Effector CD8-positive, alpha-beta T cell (primary cell): ENCODE measurements at places on chromosomes 12 and 14.
A peak's percentile ranks its signal among the peaks of the same experiment; 100 is the strongest.

GRCh38 chr12:26563552-26563951 lies 269.4 kb downstream of the ITPR2 start:
- no peak for DNase-seq

GRCh38 chr12:64400041-64400440 lies 4.2 kb upstream of the XPOT start:
- no peak for DNase-seq

DNA sequence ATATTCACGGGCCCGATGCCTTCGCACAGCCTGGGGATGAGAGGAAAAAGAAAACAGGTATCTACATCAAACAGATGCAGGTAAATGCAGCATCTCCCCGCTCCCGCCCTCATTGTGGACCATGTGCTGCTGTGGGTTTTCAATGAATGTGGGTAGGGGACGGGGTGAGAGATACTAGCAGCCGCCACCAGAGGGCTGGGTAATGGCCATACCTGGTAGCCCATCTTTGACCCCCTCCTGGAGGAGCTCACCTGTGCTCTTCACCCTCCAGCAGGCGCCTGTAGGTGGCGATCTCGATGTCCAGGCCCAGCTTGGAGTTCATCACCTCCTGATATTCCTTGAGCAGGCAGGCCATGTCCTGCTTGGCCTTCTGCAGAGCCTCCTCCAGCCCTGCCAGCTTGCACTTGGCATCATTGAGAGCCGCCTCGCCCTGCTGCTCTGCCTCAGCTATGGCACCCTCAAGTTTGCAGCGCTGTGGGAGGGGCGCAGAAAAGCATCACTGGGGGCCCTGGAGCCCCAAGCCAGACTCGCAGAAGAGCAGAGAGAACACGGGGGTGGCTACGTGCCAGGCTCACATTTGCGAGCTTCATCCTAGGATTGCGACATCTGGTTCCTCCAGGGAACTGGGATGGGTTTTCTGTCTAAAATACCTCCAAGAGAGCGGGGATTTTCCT lies 10.2 kb downstream of the KRT82 start:
- no peak for DNase-seq

GRCh38 chr12:130462558-130463274 lies 125.0 kb downstream of the PIWIL1 start:
- DNase-seq: no peak

DNA sequence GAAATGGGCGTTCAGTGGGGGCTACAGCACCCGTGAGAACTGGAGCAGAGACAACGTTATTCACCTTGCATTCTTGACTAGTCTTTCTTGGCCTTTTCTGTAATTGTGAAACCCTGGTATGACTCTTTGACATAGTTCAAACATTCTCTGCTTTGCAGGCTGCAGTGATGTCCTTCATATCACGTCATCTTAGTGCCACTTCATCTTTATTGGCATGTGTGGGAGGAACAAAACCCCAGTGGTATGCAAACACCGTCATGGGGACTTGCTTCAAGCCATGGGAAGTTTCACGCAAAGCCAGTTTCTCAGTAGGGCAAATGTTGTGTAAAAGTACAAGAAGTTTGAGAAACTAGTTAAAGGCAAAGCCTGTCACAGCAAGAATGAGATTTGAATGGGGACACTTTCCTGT lies 20.2 kb upstream of the DUSP16 start:
- DNase-seq: no peak

- DNase-seq: no peak
Observed at GRCh38 chr12:104121001-104121400, 17.0 kb downstream of the NFYB start.

GRCh38 chr12:6810758-6811157 lies 10.9 kb upstream of the GPR162 start:
- DNase-seq: no peak

GRCh38 chr14:42428996-42429395 lies 822.3 kb downstream of the LRFN5 start:
- no peak for DNase-seq

DNA sequence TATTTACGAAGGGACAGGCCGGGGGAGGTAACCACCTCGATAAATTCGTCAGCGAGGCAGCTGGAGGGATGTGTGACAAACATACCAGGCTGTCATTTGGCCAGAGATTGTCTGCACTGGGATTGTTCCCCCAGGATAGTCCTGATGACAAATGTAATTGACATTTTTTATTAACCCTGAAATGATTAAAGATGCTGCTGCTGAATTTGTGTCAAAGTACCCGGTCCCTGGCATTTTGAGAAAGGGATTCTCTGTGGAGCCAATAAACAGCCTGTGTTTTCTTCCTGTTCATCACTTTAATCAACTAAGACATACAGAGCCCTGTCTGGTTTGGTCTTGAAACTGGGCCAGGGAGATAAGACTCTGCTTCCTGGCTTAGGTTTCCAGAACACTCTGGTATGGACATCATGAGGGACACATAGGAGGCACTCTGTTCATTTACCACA lies 117.6 kb downstream of the SLC25A47 start:
- DNase-seq: no peak

DNA sequence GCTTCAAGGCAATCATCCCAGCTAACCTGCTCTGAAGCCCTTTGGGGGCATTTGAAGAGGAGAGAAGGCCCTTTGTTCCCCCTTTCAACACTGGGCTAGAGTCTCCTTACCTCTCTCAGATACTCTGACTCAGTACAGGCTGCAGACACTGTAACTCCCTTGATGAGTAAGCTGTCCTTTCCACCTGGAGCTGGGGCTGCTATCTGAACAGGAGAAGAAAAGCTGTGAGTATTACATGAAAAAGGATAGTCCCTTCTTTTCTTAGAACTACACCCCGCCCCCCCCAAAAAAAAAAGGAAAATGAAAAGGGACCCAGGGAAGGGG lies 186.6 kb upstream of the PLEKHG7 start:
- DNase-seq: no peak

- DNase-seq: no peak
Observed at GRCh38 chr14:103463851-103464250, 58.8 kb downstream of the CKB start.

DNA sequence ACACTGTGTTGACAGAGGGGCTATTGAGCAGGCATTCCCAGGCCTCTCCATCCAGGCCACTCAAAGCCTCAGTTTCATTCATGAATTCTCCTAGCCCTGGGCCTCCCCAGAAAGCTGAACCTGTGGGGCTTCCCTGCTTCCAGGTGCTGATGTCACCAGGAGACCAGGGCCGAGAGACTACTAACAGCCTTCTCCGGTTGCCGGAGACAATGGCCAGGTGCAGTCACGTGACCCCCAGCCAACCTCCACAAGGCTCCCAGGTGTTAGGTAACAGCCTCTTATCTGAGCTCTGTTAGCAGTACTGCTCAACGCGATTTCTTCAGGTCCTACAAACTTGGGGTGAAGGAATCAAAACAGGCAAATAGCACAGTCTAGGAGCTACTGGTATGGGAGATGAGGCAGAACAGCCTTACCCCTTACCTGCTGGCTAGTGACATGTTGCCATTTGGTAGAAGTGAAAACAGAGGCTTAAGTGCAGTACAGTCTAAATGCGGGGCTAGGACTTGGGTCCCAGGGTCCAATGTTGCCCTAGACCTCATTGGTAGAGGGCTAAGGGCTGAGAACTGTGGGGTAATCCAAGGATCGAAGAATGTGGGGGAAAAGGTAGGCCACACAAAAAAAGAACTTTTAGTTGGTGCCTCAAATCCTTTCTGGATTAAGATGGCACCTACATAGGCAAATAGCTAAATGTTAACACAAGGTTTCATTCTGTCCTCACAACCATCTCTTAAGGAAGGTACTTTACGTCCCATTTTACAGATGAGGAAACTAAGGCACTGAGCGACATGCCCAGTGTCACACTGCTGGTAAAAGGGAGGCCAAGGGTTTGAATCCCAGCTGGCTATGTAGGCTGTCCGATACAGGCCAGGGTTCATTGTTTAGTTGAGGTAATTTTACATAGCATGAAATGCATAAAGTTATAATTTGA lies 3.8 kb downstream of the CCDC88C start:
- DNase-seq: peak; percentile 28

DNA sequence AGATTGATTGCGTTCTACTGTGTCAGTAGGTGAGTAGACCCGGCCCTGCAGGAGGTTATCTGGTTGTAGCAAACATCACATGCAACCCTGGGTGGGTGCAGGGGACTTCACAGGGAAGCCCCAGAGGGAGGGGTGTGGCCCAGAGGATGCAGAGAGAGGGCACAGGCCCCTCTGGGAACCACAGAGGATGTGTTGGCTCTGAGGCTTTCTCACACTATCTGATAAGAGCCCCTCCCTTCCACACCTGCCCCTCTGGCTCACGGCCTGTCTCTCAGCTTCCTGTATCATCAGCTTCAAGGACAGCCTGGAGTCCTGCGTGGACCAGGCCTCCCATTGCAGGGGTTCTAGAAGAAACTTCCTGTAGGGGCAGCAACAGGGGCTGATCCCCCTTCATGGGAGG lies 101.9 kb downstream of the RIN3 start:
- DNase-seq: peak; percentile 47

DNA sequence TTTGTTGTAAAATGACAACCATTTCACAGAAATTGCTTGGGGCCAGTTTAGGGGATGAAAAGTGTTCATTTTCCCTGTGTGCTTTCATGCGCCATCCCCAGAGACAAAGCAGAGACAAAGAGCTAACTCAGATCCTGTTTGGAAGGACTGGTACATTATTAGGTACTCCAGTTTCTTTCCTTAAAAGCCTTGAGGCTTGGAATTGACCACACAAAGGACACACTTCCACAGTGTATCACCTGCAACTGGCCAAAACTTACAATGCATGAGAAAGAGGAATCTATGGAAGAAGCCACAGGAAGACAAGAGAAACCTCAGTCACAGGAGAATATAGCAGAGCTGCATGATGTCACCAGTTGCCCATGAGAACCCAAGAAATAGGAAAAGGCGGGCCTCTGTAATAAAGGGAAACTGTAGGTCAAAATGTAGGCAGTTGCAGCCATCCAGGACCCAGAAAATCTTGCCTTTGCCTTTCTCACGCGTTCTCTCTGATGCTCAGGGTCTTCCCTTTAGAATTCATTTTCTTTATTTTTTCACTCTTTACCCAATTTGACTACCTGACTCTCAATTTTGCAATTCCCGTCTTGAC lies 339.0 kb downstream of the RMST start:
- DNase-seq: no peak

DNA sequence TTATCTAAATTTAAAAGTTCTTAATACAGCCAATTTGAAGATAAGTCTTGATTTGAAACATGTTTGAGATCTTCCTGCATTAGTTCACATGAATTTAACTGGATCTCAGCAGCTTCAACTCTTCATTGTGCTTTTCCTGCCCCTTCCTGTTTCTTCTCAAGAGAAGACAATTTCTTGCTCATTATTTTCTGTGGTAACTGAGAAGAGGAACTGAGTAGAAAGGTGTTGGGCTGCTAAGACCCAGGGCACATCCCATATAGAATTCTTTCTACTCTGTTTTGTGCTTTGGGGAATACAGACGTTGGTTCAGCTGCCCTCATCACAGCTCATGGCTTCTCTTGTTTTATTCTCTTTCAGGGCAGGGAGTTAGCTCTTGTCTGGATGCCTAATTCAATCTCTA lies 110.2 kb downstream of the SNAPC1 start:
- DNase-seq: no peak

- DNase-seq: no peak
Observed at GRCh38 chr12:44162961-44163360, 327.1 kb downstream of the TMEM117 start.

DNA sequence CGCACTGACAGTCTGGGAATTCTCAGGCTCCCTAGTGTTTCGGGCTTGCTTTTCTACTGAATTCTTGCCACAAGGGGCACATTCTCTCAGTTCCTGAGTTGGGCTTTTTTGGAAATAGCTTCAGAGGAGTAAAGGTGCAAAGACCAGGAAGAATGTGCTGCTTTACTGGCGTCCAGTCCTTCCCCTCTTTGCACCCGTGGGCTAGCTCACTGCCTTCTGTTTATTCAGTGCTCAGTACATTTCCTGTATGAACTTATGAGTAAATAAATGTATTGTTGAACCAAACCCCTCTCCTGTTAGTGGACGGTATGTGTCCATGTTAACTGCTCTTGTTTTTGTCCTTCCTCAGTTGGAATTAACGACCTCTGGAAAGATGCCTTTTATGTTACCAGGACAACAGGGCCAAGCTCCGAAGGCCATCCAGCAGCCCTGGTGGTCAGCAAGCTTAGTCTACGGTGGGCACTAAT lies 24.0 kb downstream of the GSG1 start:
- DNase-seq: no peak

DNA sequence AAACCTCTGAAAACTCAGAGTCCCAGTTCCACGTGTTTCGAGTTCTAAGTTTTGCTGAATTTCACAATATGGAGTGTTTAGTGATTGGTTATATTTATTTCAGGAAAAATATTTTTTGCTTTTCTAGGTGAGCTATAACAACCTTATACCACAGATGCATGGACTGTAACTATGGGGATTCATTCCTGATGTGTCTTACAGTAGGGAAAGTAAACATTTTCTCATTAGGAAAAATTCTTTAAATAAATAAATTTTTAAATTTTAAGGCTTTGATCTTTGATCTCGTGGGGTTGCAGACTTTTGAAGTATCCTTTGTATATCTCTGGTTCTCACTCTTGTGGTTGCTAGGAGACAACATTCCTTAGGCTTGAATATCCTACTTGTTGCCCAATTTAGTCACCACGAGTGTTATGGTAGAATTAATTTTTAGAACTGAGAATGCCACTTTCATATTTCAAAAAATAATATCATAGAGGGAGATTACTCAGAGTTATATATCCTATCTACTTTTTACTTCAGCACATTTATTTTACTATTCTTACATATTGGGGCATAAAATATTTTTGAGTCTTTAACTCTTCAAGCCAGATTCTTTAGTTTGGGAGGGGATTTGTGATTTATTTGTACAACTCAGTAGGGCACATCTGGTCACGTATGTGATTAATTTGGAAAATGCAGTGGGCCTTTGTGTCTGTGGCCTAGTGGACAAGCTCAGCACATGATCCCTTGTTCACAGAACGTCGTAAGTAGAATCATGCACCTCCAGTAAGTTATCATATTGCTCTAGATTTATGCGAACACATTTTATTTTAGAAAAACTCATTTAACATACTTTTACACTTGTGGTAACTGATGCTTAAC lies 224.0 kb downstream of the TTC6 start:
- DNase-seq: no peak
